Activated CD8-positive, alpha-beta T cell treated with anti-CD3 and anti-CD28 coated beads for 36 hours (primary cell): ENCODE measurements at places on chromosomes 16 and 17. TPM values are rescaled to one million over a fixed set of nuclear protein-coding genes. Genes with fewer than 3 reads are reported as not detected.

C17orf100 gene
- total RNA-seq = 1.1 TPM

FBXW10 gene
- total RNA-seq = not detected

DNA sequence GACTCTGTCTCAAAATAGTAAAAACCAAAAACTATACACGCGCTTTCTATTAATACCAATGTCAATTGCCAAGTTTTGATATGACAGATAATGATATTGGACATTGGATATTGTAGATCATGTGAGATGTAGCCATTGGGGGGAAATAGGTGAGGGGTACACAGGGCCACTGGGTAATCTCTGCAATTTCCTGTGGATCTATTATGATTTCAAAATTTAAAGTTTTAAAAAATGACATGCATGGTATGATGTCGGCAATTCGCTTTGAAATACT lies 266.0 kb downstream of the PARN start:
- DNase-seq = no peak

GRCh38 chr17:6195123-6195522 lies 124.9 kb downstream of the WSCD1 start:
- DNase-seq = no peak

OR1A1 gene
- total RNA-seq = not detected

HASPIN gene
- 20.7 TPM for total RNA-seq

DNA sequence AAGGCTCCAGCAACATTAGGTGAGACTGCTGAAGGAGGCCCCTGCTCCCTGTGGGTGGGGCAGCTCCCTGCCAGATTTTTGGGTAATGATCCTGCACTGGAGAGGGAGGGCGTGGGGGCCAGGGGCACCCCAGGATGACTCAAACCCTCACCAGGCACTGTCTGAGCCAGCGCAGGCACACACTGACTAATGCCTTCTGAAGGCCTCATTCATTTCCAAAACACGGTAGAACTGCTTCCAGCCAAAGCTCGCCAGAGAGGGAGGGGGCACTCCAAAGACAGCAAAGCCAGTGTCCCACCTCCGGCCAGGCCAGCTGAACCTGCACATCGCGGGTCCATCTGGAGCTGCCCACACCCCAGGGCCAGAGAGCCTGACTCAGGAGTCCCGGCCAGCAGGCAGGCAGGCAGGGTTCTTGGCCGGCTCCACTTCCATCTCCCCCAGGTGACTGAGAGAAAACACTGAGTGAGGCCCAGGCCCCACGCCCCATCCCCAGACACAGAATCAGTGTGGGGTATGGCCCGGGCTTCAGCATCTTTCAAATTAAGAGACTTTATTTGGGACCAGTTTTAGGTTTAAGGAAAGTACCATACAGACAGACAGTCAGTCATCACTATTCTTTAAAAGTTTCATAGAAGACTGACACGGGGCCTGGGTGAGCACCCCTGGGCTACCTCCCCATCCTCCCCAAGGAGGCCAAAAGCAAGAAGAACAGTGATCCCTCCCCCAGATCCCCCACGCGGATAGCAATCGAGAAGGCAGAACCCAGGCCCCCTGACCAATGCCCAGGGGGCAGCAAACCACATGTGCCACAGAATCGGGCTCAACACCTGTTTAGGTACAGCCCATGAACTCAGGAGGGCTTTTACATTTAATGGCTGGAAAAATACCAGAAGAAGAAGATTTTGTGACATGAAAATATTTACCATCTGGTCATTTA lies 2.3 kb downstream of the PIEZO1 start:
- DNase-seq = peak; percentile 89

TNFRSF17 gene
- not detected for total RNA-seq

DNA sequence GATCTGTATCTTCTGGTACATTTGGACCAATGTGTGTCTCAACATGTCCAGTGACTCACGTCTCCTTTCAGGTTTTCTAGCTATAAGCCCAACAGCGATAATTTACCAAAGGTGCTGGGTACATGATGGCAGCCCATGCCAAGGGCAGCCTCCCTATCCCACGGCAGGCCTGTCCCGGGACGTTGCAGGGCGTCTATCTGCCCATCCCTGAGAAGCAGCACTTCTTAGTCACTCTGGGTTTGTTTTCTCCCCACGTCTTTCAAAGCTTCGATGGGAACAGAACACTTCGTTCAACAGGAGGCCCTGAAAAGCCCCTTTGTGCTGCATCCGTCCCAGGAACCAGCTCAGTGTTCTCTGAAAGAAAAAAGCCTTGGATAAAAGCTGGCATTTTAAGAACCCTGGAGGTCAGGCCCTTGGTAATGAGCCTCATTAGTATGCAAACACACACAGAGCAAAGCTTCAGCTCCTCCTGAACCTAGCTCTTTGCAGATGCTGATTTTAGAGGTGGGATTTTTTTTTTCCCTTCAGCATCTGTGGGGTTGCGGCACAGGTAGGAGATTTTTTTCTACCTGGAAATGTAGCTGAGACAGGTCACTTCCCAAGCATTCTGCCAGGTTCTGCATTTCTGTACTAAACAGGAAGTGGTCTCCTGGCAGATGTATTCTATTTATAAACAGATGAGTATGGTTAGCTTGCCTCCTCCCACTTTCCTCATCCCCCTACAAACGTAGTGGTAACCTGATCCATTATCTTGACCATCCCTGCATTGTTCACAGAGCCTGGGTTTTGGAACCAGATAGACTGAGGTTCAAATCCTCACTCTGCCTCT lies 17.5 kb upstream of the MT4 start:
- no peak for DNase-seq

- peak; percentile 40 for DNase-seq
Measured at GRCh38 chr16:83187405-83187804, 560.6 kb downstream of the CDH13 start.

DNA sequence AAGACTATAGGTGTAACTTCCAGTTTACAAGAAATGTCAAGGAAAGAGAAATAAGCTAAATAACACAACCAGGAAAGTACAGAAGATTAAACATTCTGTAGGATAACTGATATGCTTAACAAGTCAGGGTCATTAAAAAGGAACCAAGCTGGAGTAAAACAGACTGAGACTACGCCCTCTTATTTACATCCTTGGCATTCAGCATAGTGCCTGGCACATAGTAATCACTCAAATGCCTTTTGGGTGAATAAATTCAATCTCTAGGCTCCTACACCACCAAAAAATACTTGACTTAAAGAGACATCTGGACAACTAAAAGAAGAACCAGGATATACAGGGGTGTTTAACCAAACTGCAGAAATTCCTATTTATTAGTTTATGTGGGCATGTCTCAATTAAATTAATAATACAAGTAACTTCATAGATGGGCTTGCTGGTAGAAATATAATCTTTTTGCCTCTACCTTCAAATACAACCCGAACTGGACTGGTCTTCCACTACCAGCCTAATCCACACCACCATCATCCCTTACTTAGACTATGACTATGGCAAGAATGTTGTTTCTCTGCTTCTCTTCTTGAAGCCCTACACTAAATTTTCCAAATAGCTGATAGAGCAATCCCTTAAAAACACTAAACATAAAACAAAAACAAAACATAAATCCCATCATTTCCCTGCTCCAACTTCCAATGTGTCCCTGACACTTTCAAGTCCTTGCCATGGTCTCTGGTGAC lies 47.7 kb upstream of the ULK2 start:
- DNase-seq = no peak

GRCh38 chr16:10333321-10334032 lies 52.4 kb upstream of the ATF7IP2 start:
- DNase-seq = peak; percentile 23

ICAM2 gene
- total RNA-seq = 53.3 TPM

ZDHHC1 gene
- total RNA-seq = 0.60 TPM

DNA sequence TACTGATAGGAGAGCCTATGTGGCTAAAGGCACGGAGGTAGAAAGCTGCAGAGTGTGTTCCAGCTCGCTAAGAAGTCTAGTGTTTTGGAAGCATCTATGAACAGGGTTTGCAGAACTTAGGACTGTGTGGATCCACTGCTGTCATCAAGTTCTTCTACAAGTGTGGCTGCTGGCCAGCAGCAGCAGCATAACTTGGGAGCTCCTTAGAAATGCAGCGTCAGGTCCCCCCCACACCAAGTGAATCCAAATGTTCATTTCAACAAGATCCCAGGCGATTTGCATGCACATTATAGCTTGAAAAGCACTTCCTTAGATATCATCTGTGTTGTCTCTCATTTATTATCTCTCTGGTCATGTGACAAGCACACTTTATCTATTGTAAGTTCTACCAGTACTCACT lies 131.9 kb upstream of the SHISA6 start:
- no peak for DNase-seq

DNA sequence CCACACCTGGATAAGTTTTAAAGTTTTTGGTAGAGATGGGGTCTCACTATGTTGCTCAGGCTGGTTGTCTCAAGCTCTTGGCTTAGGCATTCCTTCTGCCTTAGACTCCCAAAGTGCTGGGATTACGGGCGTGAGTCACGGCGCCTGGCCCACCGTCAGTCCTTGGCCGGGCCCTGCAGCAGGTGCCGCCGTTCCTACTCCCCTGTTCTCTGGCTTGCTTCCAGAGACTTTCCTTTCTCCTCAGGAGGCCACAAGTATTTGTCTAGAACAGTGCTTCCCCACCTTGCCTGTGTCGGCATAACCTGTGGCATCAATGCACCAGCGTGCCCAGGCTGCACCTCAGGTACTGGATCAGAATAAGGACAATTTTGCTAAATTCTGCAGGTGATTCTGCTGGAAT lies 3.0 kb upstream of the MGAT5B start:
- DNase-seq = no peak

MRM3 gene
- total RNA-seq = 35.5 TPM

DNA sequence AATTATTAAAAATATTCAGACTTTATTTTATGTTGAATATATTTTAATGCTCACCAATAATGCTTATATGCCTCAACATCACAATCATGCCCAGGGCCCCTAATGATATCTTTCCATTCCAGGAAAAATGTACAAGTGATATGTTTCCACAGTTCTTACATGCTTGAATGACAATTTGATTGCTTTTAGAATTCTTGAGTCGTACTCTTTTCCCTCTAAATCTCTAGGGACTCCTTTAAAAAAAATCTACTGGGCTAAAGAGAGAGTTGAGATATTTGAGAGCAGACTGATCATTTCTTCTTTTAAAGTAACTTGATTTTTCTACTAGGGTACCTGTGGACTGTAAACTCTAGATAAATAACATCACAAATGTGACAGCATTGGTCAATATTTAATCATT lies 18.2 kb upstream of the HLF start:
- no peak for DNase-seq

PRAC2 gene
- not detected for total RNA-seq

GRCh38 chr17:68512960-68513474 lies 787 bp downstream of the PRKAR1A start:
- peak; percentile 20 for DNase-seq

MT1G gene
- total RNA-seq = 35.9 TPM

DNA sequence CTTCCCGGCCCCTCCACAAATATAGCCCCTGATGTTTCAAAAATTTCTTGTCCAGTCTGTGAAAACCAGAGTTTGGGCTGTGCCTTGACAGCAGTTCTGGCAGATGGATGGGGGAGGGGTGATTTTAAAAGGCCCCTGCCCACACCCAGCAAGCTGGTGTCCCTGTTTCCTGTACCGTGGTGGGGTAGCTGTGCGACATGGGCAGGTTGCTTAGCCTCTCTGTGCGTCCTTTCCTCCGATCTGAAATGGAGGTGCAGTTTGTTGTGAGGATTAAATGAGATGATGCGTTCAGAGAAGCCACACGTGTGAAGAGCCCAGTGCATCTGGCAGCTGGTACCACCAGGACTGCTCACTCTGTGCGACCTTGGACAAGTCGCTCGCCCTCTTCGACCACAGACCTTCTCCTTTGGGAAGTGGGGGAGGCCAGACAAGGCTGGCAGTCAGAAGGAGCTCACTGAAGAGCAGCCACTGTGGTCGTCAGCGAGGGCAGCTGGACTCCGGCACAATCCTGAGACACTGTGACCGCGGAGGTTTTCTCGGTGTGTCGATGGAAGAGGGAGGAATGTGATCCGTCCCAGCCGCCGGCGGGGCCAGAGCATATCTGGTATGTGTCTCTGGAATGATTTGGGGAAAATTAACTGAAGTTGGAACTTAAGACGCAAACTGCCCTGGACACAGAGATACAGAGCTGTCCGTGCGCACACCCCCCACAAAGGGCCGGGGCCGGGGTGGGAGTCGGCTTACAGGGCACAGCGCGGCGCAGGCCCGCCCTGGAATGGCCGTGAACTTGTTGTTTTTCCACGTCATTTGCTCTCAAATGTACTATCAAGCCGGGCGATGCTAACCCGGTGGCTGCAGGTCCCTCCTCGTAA lies 721 bp upstream of the WFIKKN2 start:
- DNase-seq = no peak

SEPTIN1 gene
- total RNA-seq = 169 TPM

DNA sequence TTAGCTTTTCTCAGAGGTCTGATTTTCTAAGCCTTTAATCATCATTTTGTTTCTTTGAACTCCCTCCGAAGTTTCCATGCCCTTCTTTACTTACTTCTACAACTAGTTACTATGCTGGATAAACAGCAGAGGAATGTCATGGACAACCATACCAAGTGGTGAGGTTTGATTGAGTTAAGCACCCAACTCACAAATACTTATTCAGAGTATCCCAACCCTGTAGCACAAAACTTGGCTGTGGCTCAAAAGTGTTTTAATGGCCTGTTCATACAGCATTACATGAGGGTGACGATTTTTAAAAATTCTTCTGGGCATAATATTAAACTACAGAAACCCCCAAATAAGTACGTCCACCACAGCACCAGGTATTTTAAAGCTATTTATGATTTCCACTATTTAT lies 946.8 kb upstream of the SOX9 start:
- no peak for DNase-seq

GRCh38 chr16:22816475-22816874 lies 2.5 kb downstream of the HS3ST2 start:
- DNase-seq = no peak

GRCh38 chr16:88731699-88732098 lies 25.4 kb downstream of the CTU2 start:
- no peak for DNase-seq

DNA sequence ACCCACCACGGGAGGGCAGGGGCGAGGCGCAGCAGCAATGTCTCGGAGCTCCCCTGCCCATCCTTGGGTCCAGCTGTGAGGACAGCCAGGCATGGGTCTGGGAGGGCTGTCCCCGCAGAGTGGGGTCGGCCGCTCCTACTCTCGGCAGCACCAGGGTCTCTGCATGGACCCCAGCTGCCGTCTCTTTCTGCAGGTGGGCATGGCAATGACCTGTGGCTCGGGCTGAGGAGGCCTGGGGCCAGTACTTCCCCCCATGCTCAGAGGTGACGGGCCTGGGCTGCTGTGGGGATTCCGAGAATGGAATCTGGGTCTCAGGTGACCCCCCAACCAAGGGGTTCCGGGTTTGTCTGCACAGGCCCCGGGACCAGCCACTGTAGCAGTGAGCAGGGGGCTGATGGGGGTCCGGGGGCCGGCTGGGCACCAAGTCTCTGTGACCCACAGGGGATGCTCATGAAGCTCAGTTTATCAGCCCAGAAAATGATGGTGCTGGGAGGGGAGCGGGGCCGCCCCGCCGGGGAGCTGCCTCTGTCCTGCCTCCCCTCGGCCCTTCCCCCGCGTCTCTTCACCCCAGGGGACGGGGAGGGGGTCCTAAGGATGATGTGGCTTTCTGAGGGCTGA lies 23.5 kb downstream of the CACNA1H start:
- DNase-seq = no peak

HS3ST3A1 gene
- total RNA-seq = not detected

- DNase-seq = no peak
Measured at GRCh38 chr16:83247767-83248372, 559.9 kb upstream of the HSBP1 start.
